Osteocyte (in vitro differentiated cells): ENCODE measurements at places on chromosomes 11 and 22.

GRCh38 chr11:61980783-61981541 is 13.5 kb upstream of the FTH1 start:
- DNase-seq = no peak

DNA sequence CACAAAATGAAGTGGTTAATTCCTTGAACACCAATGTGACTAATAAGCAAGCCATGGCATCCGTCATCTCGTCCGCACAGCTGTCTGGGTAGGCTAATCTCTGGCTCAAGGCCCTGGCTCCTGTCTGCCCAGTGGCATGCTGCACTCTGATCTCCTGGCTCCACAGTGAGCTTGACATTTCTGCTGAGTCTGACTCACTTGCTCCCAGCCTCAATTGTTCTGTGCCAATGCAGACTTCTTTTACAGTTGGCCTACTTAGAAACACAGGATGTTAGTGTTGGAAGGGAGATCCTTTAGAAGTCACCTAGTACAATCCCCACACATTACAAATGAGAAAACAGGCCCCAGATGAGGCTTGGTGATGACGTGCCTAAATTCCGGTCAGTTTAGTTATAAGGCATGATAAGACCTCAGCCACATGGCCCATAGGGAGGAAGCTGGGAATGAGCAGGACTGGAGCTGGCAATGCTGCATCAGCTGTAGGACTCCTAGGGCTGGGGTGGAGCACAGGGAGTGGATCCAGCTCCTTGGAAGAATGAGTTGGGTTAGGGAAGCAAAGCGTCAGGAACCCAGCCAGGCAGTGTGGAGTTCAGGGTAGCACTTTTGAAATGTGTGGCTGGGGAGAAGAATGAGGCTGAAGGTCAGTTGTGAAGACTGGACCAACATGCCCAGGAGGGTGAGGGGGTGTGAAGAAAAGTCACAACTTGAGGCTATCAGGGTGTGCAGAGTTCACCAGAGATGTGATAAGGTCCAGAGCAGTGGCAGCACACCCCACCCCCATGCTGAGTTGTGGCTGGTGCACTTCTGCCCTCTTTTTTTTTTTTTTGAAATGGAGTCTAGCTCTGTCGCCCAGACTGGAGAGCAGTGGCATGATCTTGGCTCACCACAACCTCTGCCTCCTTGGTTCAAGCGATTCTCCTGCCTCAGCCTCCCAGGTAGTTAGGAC is 70.2 kb upstream of the EED start:
- DNase-seq = peak; percentile 85

GRCh38 chr11:2775083-2775625 is 75.4 kb upstream of the KCNQ1OT1 start:
- DNase-seq = peak; percentile 74

DNA sequence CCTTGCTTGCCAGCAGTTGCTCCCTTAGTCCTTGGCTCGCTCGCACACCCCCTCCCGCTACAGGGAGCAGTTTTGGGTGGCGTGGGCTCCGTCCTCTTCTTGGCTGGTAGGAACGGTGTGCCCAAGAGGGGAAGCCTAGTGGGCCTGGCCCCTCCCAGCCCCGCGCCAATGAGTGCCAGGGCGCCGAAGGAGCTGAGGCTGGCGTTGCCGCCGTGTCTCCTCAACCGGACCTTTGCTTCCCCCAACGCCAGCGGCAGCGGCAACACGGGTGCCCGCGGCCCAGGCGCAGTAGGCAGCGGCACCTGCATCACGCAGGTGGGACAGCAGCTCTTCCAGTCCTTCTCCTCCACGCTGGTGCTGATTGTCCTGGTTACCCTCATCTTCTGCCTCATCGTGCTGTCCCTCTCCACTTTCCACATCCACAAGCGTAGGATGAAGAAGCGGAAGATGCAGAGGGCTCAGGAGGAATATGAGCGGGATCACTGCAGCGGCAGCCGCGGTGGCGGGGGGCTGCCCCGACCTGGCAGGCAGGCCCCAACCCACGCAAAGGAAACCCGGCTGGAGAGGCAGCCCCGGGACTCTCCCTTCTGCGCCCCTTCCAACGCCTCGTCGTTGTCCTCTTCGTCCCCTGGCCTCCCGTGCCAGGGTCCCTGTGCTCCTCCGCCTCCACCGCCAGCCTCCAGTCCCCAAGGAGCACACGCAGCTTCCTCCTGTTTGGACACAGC is 1.6 kb downstream of the C11orf87 start:
- no peak for DNase-seq

- DNase-seq = no peak
These were observed 17.3 kb downstream of the OR51E2 start for GRCh38 chr11:4680341-4680740.

GRCh38 chr22:44220727-44221680 is 40.3 kb downstream of the PARVG start:
- DNase-seq = no peak

GRCh38 chr22:49966774-49967705 is 6.5 kb downstream of the PIM3 start:
- no peak for DNase-seq

- no peak for DNase-seq
These were observed 93.2 kb downstream of the PDE2A start for GRCh38 chr11:72581067-72581466.

- DNase-seq = no peak
These were observed 27.7 kb upstream of the TEF start for GRCh38 chr22:41353862-41354575.

DNA sequence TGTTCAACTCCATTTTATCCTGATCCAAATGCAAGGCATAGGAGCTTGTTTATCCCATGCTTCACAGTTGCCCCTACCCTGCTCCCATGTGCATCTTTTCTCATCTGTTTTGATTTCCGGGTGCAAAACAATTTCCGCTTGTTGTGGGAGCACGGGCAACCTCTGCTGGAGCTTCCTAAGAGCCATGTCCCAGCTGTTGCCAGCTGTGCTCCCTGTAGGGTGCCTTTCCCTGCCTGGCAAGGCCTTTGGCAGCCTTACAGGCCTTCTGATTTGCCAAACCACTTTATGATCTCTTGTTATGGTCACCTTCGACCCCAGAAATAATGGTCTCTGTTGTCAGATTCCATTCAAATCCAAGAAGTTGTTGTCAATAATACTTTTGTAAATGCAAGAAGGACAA is 1038.5 kb downstream of the OPCML start:
- DNase-seq = no peak

GRCh38 chr11:2929950-2930703 is 907 bp upstream of the PHLDA2 start:
- DNase-seq = no peak

- no peak for DNase-seq
These were observed 27.9 kb downstream of the ARRB1 start for GRCh38 chr11:75323609-75324008.

GRCh38 chr22:31488988-31489617 is 539 bp downstream of the EIF4ENIF1 start:
- peak; percentile 85 for DNase-seq

GRCh38 chr11:47394050-47394321 is 14.4 kb upstream of the SLC39A13 start:
- no peak for DNase-seq

DNA sequence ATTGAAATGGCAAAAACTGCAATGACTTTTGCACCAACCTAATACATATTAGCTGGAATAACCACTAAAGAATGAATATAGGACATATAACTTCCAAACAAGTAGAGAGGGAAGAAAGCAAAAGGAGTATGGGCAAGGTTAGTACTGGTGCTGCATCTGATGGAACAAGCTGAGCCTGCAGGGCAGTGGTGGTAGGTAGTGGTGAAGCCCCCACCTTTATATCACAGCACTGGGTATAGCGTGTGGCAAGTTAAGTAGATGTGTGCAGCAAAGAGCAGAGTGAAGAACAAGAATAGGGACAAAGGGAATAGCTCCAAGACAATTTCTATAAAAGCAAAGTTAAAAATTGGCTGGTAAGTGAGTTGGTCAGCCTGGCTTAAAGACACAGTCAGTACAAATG is 62.3 kb downstream of the CTNND1 start:
- DNase-seq = no peak

GRCh38 chr11:46537121-46537520 is 56.7 kb downstream of the AMBRA1 start:
- DNase-seq = no peak

DNA sequence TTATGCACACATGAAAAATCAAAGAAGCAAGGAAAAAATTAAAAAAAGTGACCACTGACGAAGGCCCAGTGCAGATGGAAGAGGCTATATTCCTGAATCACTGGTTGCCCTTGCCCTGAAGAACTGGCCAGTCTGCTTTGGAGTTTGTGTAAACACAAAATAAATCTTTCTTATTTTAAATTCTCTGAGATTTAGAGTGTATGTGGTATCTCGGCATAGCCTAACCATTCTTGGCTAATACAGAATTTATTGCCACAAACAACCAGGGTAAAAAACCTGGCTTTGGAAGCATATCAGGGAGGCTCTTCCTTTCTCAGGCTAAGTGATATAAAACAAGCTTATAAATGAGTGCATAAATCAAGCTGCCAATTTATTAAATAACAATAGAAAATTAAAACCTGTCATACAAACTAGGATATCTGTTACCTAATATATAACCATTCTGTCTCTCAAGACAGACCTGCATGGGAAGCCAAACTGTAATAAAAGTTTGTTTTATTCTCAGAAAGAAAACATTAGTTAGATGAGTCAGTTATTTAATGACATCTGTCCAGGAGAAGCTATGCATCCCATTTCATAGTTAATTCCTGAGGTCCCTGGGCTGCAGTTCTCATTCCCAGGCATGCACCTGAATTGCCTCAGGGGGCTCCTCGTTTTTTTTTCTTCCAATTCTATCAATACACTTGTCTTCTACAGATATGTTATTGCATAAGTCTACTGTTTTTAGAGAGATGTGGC is 6.1 kb upstream of the TMEM135 start:
- no peak for DNase-seq

GRCh38 chr11:48148749-48149148 is 67.9 kb upstream of the OR4B1 start:
- no peak for DNase-seq

DNA sequence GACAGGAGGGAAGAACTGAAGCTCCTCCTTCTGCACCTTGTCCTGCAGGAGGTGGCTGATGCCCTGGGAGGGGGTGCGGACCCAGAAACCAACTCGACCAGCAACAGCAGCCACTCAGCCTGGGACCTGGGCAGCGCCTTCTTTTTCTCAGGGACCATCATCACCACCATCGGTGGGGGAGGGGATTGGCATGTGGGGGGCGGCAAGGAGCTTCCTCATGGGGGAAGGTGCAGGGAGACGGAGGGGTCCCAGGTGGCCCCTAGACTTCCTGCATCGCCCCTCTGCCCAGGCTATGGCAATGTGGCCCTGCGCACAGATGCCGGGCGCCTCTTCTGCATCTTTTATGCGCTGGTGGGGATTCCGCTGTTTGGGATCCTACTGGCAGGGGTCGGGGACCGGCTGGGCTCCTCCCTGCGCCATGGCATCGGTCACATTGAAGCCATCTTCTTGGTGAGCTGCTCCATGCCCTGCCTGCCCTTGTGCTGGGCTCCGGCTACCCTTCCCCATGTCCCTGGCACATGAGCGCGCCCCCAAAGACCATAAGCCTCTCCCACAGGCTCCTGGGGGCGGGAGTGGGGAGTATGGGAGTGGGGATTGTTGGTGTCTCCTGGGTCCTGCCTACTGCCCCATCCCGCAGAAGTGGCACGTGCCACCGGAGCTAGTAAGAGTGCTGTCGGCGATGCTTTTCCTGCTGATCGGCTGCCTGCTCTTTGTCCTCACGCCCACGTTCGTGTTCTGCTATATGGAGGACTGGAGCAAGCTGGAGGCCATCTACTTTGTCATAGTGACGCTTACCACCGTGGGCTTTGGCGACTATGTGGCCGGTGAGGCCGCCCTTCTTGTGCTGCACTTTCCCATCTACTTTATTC is 3.1 kb upstream of the CATSPERZ start:
- DNase-seq = no peak

DNA sequence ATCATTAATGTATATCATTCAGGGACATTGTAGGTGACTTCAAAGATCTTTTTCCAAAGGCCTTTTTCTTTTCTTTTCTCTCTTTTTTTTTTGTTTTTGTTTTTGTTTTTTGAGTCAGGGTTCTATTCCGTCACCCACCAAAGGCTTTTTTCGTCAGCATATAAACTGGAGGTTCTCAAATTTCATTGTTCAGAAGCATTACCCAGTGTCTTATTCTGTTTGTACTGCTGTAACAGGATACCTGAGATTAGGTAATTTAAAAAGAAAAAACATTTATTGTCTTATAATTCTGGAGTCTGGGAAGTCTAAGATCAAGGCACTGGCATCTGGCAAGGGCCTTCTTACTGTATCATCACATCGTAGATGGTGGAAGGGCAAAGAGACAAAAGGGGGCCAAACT is 6.4 kb upstream of the SYT9 start:
- DNase-seq = no peak

DNA sequence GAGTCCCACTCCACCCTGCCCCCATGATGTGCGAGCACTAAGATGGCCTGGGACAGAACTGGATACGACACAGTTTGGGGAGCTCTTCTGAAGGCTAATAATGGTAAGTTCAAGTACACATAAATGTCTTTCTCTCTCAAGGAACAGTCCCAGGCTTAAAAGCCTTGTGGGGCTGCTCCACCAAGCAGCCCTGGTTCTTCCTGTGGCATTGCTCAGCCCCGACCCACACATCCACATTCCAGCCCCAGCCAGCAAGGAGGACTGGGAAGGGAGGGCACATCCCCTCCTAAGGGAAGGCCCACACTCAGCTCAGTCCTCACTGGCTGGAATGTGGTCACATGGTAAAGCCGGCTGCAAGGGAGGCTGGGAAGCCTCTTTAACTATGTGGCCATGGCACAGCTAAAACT is 13.3 kb upstream of the MB start:
- DNase-seq = no peak

DNA sequence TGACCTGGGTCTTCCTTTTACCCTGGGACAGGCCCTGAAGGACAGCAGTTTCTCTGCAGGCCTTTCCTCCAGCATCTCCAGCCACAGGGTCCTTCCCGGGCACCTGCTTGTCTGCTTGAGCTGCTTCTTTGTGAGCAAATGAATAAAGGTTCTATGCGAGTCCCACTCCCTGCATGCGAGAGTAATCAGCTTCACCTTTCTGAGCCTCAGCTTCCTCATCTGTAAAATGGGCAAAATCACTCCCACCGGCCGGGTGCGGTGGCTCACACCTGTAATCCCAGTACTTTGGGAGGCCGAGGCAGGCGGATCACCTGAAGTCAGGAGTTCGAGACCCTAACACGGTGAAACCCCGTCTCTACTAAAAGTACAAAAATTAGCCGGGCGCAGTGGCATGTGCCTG is 31.1 kb downstream of the IFT27 start:
- DNase-seq = peak; percentile 75

DNA sequence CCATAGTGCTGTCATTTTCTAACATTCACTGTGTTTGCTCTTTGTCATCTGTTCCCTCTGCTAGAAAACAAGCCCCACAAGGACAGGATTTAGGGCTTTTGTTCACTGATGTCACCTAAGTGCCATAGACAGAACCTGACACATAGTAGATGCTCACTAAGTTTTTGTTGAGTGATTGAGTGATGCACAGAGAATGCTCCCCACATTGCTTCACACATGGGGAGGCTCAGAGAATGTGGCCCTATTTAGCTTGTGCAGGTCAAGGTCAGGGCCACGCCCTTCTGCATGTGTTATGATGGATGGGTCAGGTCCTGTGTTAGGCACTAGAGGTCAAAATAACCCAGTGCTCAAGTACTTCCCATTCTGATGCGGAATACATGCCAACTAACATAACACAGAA is 33.1 kb upstream of the TSKU start:
- no peak for DNase-seq
